ENCODE measurements at places on chromosomes 6 and 20.

DNA sequence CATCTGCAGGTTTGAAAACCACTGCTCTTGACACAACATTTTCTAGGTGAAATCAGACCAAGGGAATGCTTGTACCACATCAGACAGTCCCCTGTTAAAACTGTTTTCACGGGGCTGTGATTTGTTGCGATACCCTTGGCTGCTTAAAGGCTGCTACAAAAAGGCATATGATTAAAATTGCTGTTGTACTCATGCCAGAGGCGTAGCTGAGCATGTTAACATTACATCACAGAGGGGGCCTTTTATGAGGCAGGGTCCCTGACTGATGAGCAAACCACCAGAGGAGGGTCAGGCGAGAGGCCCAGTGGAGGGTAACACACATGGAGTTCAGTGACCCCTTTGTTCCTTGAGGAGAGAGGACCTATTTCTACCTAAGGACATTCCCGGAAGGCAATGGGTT, 70.4 kb upstream of the CDYL start:
- DNase-seq, result no peak

DNA sequence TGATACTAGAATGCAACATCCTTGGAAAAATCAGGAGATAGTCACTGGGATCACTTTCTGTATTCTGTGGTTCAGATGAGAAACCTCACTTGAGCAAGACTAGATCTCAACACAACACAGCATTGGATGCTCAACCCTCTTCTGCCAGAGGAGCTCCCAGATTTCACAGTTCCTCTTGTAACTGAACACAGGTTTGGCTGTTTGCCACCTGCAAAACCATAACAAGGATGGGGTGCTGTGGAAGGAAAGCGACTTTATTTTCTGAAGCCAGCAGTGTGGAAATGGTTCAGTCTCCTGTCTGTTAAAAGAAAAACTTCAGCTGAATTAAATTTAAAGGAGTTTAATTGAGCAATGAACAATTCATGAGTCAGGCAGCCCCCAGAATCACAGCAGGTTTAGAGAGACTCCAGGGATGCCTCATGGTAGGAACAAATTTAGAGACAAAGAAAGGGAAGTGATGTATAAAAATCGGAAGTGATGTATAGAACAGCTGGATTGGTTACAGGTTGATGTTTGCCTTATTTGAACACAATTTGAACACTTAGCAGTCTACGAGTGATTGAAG, 149.9 kb upstream of the UST start:
- DNase-seq, result no peak

- no peak for DNase-seq
Observed at GRCh38 chr6:170314983-170315382, 8.4 kb downstream of the FAM120B start.

DNA sequence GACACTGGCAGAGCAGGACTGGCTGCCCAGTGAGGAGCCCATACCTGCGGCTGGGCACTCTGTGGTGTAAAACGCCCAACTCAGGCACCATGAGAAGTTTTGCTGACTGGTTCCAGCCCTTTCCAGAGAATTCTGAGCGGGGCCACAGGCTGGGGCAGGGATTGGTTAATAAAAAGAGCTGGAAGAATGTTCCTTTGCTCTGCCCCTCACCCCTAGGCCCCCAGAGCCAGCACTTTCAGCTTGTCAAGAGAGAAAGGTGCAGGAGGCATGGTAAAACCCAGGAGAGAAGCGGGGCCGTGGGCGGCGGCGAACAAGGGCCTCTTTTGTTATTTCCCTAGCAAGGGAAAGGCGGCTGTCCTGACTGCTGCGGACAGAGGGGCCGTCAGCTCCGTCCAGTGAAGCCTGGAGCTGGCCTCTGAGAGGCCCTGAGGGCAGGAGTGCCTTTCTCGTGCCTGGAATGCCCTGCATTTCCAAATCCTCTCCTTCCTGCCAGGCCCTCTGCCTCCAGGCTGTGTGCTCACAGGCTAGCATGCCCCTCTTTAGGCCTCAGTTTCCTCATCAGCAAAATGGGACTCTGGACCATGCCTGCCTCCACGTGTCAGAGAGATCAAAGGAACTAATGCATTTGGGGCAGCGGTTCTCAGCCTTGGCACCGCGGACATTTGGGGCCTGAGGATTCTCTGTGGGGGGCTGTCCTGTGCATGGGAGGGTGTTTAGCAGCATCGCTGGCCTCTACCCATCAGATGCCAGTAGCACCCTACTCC, 12.9 kb downstream of the SLC13A3 start:
- DNase-seq, result no peak

GRCh38 chr20:9082741-9083140, 13.9 kb downstream of the PLCB4 start:
- no peak for DNase-seq

DNA sequence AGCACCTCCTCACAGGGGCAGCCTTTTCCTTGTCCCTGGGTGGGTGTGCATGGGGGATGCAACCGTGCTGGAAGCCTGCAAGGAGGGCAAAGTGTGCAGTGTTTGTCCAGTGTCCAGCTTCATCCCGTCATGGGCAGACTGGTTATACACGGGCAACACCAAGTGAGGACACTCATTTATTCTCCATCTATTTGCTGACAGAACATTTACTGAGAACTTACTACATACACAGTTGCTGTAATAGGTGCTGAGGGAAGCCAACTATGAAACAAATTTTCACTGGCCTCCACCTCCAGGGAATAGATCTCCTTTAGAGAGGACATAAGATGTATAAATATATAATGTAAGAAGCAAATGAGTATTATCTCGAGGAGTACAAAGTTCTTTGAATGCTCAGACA, 136.7 kb downstream of the LRFN2 start:
- no peak for DNase-seq

DNA sequence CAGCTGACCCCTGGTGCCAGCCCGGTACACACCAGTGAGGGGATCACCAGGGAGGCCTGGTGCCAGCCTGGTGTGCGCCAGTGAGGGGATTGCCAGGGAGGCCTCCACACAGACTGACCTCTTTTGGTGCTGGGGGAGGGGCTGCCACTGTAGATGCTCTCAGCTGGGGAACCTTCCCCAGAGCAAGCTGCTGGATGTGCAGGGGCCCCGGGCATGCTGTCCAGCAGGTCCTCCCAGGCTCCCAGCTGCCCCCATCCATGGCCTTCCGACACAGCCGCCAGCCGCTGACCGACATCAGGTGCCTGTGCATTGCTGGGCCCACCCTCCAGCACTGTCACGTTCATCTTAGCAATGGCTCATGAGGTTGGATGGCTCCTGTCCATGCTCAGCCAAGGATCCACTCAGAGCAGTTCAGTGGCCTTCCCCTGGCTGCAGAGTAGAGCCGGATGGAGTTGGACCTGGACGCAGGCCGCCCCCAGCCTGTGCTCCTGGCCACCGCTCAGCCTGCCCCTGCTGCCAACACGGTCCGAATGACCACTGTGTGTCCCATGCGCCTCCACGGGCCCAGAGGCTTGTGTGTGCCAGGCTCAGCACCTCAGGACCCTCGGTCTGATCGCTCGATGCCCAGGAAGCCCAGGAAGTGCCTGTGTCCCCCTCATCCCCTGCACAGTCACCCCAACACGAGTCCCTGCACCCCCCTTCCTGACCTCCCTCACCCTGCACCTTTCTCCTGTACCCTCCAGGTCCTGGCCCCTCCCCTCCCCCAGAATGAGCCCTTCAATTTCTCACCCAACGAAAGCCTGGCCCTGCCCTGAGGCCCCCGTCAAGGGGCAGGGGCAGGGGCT, 95.7 kb downstream of the YTHDF1 start:
- no peak for DNase-seq

DNA sequence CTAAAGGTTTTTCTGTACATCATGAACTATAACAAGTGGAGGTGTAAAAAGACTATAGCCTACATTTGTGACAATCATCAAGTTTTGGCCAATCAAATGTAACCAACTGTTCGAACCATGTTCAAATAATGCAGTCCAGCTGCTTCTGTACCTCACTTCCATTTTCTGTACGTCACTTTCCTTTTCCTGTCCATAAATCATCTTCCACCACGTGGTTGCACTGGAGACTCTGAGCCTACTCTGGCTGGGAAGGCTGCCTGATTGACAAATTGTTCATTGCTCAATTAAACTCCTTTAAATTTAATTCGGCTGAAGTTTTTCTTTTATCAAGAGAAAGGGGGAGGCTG, 270.4 kb upstream of the JARID2 start:
- DNase-seq, result no peak

DNA sequence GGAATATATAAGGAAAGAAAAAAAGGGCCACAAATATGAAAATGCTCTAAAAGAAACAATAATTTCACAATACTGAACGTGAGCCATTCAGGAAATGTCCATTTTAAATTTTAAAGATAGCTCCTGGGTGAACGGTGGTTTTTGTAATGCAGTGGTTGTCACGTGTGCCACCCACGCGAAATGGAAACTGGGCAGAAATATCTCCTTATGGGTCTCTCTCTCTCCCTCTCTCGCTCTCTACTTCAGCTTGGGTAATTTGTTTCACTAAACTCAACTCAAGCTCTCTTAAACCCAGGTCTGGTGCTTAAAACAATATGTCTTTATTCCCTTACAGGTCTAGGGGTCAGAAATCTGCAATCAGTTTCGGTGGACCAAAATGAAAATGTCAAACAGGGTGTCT, 150.8 kb downstream of the OR2B2 start:
- DNase-seq, result no peak

- no peak for DNase-seq
Observed at GRCh38 chr6:167643223-167643622, 183.5 kb upstream of the AFDN start.

DNA sequence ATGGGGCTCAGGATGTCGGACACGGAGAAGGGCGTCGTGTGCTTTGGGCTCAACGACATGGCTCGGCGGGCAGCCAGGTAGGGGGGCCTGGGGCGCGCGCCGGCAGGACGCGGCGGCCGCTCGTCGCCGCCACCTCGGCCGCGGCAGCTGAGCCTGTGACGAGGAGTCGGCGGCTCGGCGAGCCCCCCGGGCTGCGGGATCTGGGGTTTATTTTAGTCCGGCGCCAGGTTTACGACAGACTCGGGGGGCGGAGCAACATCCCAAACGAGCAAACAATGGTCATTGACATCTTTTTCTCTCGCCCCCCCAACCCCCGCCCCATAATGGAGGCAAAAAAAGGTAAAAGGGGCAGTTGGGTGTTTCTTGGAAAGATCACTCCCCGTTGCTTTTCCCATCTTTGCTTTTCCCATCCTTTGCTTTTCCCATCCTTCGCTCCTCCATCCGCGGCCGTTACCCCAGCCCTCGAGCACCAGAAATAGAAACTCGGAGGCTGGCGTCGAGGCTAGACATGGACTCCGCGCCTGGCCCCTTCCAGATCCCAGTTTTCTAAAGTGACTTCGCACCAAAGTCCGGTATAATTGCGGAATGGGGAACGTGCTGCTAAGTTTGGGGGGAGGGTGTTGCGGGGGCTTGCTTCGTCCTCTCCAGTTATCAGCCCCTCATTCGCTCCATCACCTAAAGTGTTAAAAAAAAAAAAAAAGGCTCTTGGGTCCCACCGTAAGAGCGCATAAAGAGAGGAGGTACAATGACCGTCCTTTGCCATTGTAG, at the start of gene NKX2-4:
Gene NKX2-4, minus strand, starts transcription at position 186 of the 768 bp plus-strand sequence. Its CDS starts 127 bp downstream, at position 59.
- DNase-seq, result no peak

DNA sequence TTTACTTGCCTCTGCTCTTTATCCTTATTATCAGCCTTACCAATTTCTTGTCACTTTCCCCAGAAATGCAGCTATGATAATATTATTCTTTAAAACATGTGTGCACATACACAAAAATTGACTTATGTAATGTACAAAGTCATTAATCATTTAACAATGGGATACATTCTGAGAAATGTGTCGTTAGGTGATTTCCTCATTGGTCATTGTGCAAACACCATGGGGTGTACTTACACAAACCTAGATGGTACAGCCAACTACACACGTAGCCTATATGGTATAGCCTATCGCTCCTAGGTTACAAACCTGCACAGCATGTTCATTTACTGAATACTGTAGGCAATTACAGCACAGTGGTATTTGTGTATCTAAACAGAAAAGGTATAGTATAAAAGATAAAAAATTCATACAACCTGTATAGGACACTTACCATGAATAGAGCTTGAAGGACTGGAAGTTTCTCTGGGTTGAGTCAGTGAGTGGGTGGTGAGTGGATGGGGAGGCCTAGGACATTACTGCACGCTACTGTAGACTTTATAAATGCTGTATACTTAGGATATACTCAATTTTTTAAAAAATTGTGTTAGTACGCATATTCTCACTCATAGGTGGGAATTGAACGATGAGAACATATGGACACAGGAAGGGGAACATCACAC, 56.9 kb downstream of the HIVEP1 start:
- no peak for DNase-seq

DNA sequence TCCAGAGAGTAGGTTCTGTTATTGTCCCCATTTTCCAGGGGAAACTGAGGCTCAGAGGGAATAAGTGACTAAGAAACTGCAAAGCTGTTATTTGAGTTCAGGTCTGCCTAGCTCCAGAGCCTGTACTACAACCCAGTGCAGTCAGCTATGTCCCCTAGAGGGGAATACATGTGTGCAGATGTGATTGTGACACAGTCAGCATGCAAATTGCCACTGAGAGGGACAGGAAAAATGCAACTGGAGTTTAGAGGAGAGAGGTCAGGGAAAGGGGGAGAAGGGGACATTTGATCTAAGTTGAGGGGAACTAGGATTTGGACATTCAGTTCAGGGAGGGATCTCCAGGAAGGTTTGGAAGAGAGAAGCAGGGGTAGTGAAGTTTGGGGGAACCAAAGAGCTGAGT, 38.6 kb upstream of the EPB41L1 start:
- DNase-seq, result no peak

DNA sequence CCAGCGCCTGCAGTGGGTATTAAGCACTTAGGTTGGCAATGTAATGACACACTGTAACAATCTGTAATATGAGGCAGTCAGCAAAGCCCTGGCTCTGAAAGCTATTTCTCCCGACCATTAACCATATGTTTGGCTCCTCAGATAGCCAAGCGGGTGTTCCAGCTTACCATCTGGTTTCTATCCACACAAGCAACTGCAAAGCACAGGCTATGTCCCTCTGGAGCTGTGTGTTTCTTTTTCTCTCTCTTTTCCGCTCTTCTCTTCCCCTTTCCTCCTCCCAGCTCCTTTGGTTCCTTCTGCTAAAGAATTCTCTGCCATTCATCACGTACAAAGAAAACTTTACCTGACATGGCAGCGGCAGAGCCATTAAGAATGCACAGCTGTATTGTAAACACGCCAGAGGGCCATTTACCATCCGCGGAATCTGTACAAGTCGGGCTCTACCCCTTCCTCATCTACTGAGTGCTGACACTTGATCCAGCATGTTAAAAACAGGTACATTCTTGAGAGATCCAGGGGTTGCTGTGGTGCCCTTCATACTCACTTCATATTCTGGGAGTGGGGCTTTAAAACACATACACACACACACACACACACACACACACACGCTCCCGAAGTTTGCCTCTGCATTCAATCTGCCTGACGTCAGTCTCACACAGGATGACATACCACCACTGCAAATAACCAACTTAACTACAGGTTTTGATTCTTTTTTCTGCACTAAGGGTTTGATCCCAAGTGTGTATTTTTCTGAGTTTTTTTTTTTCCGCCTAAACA, 77.2 kb downstream of the BACH2 start:
- DNase-seq, result no peak

All from CD8-positive, alpha-beta memory T cell (primary cell).